ENCODE measurements at places on chromosomes 2 and 18.

GRCh38 chr2:64666810-64667438, 13.2 kb upstream of the SERTAD2 start:
- no peak for DNase-seq

DNA sequence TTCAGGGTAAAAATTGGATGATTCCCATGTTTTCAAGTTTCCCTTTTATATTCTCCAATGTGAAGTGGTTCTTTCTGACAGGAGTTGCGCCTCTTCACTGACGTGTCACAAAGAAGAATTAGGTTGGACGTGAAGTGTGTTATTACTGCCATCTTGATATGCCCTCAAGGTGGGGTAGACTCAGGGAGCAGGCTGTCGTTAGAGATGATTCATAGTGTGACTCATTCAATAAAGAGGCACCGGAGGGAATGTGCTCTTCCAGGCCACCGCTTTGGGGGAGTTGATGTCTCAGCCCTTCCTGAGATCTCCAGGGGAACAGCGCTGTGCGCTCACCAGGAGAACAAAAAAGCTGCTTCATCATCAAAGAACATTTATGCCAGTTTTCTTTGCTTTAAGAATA, 3.6 kb upstream of the DGKD start:
- DNase-seq, result peak; percentile 94

GRCh38 chr2:53536583-53537361, 230.8 kb upstream of the CHAC2 start:
- DNase-seq, result no peak

DNA sequence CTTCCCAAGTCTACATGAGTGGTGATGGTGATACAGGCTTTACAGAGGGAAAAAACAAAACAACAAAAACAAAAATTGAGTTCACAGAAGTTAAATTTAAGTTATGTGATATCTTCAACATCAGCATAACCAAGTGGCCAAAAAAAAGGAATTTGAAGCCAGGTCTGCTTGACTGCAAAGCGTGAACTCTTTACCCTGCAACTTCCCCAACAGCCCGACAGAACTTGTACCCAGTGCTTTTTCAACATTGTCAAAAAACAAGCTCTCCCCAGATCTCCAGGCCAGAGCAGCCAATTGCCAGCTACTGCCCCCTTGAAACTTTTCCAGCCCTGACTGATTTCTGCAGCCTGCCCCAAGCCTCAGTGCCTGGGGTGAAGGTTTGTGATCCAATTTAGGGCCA, 76.7 kb downstream of the RNF144A start:
- DNase-seq, result no peak

GRCh38 chr2:169330555-169331198, 31.7 kb downstream of the LRP2 start:
- no peak for DNase-seq

- no peak for DNase-seq
These were observed 15.6 kb downstream of the SUCLG1 start for GRCh38 chr2:84443477-84443876.

DNA sequence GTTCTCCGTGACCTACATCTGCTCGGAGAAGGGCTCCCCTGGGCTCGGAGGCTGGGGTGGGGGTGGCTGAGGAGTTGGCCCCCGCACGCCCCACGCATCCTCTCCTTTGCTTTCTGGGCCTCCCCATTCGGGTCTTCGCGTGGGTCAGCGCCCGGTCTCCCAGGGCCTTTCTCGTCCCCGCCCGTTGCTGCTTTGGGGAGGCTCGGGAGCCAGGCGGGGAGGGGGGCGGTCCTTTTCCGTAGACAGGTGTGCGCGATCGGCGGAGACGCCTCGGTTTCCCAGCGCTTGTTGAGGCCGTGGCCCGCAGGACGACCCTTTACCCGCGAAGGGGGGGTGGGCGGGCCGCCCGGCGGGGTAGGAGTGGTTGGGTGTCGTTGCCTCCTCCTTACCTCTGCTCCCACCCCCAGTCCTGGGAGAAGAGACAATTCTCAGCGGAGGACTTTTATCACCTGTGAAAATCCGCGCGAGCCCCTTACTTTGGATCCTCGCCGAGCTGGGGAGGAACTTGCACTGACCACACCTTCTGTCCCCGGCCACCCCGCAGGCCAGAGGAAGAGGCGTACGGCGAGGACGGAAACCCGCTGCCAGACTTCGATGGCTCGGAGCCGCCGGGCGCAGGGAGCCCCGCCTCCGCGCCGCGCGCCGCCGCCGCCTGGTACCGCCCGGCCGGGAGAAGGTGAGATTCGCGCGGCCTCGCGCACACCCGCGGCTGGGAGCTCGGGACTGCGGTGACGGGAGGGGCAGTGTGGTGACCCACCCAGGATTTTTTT, 2.6 kb downstream of the ADCYAP1 start:
- no peak for DNase-seq

DNA sequence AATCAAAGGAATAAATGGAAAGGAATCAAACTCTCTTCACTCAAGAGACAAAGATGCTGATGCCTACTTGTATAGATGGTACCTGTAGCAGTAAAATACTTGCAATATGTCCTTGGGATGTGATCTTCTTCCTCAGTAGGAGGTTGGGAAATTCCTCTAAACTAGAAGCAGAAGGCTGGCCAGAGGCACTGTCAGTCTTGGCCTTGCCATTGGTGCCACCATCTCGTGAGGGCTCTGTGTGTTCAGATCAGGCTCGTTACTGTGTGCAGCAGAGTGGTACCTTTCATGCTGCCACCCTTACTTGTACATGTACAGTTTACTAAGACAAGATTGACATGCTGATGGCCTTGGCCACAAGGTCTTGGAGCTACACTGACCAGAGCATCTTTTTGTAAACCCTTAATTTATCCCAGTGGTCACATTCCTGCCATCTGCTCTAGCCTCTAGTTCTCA, 169.0 kb downstream of the MYCN start:
- no peak for DNase-seq

GRCh38 chr2:47021301-47022009, 105.8 kb upstream of the MCFD2 start:
- DNase-seq, result no peak

GRCh38 chr2:203782262-203782976, 76.0 kb downstream of the CD28 start:
- peak; percentile 88 for DNase-seq

- DNase-seq, result no peak
These were observed 13.8 kb upstream of the SERTAD2 start for GRCh38 chr2:64667535-64667934.
